ENCODE measurements at places on chromosomes 11 and 22.

GRCh38 chr11:35146074-35146521, 7.1 kb downstream of the CD44 start:
- no peak for DNase-seq

- no peak for DNase-seq
Measured at GRCh38 chr22:17861909-17862308, 87.6 kb upstream of the BID start.

- no peak for DNase-seq
Measured at GRCh38 chr11:67666676-67667489, 7.5 kb downstream of the ALDH3B2 start.

DNA sequence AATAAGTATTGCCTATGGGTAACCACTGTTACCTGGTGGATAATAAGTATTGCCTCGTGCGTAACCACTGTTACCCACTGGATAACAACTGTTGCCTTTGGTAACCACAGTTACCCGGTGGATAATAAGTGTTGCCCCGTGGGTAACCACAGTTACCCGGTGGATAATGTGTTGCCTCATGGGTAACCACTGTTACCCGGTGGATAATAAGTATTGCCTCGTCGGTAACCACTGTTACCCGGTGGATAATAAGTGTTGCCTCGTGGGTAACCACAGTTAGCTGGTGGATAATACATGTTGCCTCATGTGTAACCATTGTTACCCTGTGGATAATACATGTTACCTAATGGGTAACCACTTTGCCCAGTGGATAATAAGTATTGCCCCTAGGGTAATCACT, 9.8 kb upstream of the NXPE4 start:
- DNase-seq, result no peak

- DNase-seq, result no peak
Measured at GRCh38 chr11:31807799-31808667, 3.1 kb downstream of the PAX6 start.

DNA sequence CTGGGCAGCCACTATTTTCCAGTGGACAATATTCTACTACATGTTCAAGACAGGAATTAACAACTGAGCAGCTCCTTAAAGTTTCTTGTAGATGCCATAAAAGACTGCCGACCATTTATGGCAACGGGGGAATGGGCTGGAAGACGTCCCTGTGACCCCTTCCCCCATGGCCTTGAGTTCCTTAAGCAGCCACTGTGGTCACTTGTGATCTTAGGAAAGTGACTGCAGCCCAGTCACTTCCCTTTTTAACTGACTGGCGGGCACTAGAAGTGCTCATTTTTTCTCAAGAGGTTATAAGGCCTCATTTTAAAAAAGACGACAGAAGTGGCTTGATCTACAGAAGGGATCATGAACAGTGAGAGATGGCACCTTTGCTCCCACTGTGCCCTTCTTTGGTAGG, 153.2 kb upstream of the NARS2 start:
- DNase-seq, result no peak

DNA sequence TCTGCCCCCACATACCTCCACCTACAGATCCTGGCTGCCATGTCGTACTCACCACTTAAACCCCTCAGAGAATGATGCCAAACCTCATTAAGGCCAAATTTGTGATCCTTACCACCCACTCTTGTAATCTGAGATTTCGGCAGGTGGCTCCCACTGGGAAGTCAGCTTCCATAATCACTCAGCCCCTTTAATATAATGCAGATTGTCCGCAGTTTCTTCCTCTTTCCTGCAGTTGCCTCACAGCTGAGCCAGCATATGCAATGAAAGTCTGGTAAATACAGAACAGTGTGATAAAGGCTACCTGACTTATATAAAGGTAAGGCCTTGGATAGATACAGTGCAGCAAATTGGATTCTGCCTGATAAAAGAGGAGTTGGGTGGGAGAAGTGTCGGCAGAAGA, 515.2 kb upstream of the TENM4 start:
- no peak for DNase-seq

- DNase-seq, result no peak
Measured at GRCh38 chr11:33682446-33682845, 18.2 kb downstream of the C11orf91 start.

GRCh38 chr11:103043826-103044678, 47.9 kb downstream of the DCUN1D5 start:
- no peak for DNase-seq

DNA sequence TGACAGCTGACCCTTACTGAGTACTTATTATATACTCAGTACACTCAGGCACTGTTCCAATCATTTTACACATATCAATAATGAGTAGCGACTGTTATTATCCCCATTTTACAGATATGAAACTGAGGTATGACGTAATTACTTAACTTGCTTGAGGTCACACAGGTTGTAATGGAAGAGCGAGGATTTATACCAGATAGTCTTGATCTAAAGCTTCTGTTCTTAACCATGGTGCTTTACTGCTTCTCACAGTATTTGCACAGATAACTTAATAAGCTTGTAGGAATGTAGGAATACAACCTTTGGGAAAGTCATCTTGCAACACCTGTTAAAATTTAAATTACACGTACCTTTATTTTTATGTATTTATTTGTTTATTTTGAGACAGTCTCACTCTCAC, 31.7 kb upstream of the TMEM135 start:
- DNase-seq, result no peak

DNA sequence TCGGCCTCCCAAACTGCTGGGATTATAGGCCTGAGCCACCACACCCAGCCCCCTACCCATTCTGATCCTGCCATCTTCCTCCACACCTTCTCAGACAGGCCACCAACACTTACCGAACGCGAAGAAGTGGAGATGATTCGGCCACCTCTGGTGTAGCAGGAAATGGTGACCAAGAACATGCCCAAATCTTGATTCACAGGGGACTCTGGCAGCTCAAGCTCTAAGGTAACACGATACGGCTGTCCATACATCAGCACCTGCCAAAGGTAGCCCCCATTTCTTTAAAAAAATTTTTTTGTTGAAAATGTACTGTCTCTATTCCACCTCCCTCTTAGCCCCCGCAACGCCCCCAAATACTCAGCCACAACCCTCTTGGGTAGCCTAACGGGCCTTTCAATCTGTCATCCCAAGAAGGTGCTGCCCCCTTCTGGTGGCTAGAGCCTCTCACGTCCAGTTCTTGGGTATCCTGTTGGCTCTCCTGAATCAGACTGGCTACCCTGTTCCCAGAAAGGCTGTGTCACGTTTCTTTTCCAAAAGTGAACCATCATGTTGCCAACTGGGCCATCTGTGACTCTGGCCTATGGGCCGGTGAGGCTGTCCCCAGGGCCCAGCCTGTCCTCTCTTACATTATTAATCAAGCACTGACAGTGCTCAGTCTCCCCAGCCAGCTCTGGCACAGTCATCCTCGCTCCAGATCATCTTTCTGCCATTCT, 5.3 kb upstream of the LRRN4CL start:
- DNase-seq, result no peak

DNA sequence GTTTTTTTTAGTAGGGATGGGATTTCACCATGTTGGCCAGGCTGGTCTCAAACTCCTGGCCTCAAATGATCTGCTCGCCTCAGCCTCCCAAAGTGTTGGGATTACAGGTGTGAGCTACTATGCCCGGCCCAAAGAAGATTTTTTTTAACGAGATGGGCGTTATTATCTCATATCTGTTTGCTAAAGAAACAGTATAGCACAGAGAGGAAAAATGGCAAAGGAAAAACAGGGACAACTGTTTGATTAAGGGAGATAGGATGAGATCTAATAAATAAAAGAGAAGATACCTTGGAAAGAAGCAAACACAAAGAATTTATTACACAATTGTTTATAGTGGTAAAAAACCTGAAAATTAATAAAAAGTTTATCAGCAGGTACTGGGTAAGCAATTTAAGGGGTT, 10.4 kb upstream of the CEP295 start:
- DNase-seq, result no peak

DNA sequence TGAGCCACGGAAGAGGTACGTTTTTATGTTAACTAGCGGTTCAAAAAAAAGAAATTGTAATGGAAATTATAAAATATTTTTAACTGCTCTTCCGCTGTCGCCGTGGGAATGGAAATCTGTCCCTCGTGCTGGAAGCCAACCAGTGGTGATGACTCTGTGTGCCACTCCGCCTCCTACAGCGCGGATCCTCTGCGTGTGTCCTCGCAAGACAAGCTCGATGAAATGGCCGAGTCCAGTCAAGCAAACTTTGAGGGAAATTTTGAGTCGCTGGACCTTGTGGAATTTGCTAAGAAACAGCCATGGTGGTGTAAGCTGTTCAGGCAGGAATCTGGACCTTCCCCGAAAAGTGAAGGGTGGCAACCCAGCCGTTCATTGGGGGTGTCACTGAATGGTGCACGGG, 2.9 kb upstream of the CBX7 start:
- no peak for DNase-seq
